Activated naive CD4-positive, alpha-beta T cell treated with anti-CD3 and anti-CD28 coated beads, Interleukin-2, amount 50 U/mL, for 72 hours (primary cell): ENCODE measurements at places on chromosomes 1 and 21.

DNA sequence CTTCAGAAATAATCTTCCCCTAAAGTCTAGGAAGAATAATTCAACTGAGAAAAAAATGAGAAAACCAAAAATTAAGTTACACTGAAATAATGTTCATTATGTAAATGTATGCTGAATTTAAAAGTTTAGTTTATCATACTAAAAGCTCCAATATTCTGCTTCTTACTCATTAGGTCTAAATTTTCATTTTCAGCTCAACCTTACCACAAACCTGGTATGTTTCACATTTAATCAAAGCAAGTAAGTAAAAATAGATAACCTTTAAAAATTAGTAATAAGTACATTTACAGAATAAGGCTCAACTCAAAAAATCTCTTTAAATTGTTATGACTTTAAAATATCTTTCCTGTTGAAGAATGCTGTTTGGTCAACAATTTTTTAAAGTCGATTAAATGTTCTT is 15.0 kb downstream of the BTG3 start:
- no peak for DNase-seq

DNA sequence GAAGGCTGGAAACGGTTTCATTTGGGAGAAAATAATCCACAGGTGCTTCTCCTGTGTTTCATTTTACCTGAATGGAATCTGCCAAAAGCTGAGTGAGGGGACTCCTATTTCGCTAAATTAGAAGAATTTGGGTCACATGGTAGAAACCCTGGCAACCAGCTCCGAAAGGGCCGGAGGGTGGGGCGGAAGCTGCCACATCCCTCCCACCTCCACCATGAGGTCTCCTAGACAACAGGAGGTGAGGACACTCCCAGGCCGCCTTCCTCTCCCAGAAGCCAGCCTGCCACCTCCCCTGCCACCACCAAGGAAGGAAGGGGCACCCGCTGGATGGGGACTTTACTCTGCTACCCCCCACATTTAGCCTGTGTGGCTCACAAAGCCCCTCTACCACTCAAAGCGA is 199.9 kb upstream of the ZC3H12A start:
- no peak for DNase-seq

- no peak for DNase-seq
Observed at GRCh38 chr21:46237474-46237873, 8.9 kb upstream of the LSS start.

DNA sequence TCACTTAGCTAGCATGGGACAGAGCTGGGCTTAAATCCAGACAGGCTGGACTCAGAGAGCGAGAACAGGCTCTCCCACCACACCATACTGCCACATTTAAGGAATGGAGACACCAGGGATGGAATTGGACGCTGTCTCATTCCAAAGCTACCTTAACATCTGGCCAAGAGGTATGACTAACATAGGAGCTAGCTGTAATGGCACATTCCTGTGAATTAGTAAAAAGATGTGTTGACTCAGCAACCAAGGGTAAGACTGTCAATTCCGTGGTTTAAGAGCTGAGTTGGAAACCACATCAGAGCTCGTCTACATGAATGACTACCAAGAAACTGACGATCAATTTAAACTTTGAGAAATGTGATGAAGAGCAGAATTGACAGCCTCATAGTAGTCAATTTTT is 8.3 kb upstream of the TNFRSF9 start:
- peak; percentile 27 for DNase-seq

- no peak for DNase-seq
Observed at GRCh38 chr1:181159451-181160140, 71.1 kb downstream of the IER5 start.

- DNase-seq: no peak
Observed at GRCh38 chr1:233433436-233434210, 106.1 kb downstream of the MAP3K21 start.

- DNase-seq: no peak
Observed at GRCh38 chr1:206963740-206964139, 6.5 kb downstream of the FCAMR start.

- no peak for DNase-seq
Observed at GRCh38 chr1:155499953-155500639, 62.5 kb downstream of the ASH1L start.

GRCh38 chr1:212212906-212213305 is 72.3 kb upstream of the PPP2R5A start:
- no peak for DNase-seq

DNA sequence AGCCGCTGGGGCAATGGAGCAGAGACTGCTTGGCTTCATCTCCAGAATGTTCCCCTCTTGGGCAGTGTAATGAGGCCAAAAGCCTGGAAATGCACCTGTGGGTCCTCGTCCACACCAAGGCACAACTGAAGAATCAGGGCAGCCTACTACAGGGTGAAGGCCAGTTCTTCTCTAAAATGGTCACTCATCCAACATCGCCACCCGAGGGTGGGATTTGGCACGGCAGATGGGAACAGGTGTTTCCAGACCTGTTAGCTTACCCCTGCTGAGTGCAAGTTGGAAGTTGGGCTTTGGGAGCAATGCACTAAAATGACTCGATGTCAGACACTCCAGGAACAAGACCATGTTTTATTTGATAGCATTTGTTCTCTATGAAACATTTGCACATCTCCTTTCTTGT is 543.7 kb downstream of the NPHP4 start:
- peak; percentile 30 for DNase-seq

DNA sequence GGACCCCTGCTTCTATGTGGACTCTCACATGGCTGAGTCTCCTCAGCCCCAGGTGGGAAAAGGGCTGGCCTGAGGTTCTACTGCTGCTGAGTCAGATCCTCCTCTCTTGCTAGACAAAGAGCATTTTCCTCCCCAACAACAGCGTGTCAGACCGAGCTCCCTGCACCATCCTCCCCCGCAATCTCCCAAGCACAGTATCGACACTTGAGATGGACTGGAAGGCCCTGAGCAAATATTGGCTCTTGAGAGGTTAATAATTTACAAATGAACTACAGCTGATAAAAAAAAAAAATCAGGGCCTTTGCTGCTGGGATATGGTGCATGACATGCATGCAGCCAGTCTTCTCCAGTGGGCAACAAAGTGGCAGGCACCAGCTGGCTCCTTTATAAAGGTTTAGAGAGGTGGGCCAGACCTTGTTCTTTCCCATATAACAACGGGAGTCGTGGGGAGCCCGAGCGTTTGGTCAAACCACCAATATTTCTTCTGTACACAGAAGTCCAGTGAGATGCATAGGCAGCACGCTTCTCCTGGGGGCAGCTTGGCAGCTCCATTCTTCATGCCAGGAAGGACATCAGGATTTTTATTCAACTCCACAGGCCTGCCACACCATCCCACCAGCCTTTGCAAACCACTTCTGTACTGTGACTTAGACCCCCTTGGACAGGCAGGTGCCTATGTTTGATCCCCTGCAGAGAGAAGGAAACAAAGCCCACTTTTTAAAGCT is 55.4 kb upstream of the CAMK1G start:
- no peak for DNase-seq

DNA sequence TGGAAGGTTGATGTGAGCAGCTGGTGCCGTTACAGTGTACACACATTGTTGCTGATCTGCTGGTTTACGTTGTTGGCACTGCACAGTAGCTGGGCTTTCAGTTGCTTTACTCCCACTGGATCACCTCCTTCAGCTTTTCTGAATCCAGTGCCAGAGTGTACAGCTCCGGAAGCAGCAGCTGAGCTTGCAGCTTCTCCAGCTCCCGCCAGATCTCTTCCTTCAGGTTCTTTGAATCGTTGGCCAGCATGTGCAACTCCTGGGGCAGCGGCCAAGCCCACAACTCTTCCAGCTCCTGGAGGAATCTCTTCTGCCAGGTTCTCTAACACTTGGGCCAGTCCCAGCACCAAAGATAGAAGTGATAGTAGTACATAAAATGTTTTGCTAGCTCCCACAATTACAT is 149.7 kb upstream of the RRP15 start:
- DNase-seq: no peak

DNA sequence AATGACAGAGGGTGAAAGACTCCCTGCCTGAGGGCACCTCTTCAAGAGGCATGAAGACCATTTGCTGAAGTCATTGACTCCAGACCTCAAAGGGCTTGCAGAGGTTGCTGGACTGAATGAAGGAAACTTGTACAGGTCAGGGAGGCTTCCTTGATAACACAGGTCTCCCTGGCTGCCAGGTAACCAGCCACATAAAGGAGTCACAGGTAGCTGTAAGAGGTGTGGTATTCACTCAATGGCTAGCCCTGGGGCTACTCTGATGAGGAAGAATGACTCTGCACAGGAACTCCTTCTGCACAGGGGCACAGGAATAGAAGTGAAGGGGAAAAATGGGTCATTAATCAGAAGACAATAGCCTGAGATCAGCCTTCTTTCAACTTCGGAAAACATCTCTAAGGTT is 187.5 kb downstream of the LMX1A start:
- no peak for DNase-seq

- no peak for DNase-seq
Observed at GRCh38 chr21:16113052-16113715, 383.4 kb downstream of the USP25 start.

DNA sequence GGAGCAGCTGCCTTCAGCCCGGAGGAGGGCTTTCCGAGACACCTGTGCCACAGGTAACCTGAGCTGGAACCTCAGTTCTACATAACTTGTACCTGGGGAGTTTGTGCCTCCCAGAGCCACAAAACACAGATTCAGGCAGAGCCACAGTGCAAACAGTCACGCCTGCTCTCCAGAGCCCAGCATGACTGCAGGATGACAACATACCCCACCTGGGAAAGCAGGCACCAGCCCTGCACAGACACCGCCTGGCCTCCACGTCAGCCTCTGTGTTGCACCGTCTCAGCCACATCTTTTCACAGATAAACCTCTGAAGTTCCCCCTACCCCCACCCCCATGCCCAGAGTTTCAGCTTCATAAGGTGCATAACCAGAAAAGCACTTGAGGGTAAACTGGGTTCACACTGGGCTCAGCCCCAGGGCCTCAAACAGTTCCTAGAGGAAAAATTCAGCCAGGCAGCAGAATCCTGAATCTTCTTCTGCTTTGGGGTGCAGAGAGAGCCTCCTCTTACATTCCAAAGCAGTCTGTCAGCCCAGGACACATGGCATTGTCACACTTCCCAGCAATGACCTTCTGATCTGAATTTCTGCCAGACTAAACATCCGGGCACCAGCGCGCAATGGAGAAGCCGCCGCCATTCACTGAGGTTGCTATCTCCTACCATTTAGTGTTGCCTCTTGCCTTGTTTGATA is 229.5 kb downstream of the TOMM20 start:
- no peak for DNase-seq

- no peak for DNase-seq
Observed at GRCh38 chr1:8443558-8444194, 125.8 kb downstream of the SLC45A1 start.

GRCh38 chr1:245663841-245664240 is 509.1 kb downstream of the KIF26B start:
- no peak for DNase-seq

DNA sequence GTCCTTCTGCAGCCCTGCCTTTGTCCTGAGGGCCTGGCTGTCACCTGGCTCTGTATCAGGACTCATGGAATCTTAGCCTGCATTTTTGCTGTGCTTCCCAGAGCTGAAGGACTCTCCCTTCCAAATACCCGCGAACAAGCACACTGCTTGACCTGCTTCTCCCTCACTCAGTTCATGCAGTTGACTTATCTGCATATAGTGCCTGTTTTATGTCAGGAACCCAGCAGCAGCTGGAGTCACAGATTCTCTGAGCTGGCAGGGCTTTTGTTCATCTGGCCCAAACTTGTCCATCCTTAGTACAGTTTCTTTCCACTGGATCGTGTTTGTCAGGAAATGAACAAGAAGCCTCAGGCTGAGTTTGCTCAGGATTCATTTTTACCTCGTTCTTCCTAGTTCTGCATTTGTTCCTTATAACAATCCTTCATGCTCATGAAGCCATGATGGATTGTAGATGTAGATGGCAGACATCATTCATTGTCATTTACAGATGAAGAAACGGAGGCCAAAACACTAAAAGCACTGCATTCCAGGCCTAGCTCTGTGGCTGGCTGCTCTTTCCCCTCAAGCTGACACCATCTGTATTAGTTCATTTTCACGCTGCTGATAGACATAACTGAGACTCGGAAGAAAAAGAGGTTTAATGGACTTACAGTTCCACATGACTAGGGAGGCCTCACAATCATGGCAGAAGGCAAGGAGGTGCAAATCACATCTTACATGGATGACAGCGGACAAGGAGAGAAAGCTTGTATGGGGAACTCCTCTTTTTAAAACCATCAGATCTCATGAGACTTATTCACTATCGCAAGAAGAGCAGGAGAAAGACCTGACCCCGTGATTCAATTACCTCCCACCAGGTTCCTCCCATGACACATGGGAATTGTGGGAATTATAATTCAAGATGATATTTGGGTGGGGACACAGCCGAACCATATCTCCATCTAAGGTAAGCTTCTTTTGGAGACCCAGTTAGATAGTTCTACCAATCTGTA is 150.9 kb downstream of the HIVEP3 start:
- DNase-seq: peak; percentile 16

DNA sequence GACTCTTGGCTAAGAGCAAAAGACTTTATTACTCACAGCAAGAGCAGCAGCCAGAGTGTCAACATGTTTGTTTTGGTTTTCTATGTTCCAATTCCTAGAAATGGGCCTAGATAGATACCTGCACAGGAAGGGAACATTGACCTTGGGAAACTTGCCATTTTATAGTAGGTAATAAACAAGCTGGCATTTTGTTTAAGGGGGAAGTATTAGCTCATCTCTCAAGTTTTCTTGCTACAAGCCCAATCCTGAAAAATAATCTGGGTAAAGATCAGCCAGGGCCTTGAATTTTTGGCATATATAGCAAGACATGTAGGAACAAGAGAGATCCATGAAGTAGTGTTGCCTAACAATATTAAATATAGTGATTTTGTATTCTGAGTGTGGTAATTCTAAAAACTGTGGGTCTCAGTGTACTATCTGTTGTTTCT is 51.4 kb upstream of the RGL1 start:
- DNase-seq: no peak

DNA sequence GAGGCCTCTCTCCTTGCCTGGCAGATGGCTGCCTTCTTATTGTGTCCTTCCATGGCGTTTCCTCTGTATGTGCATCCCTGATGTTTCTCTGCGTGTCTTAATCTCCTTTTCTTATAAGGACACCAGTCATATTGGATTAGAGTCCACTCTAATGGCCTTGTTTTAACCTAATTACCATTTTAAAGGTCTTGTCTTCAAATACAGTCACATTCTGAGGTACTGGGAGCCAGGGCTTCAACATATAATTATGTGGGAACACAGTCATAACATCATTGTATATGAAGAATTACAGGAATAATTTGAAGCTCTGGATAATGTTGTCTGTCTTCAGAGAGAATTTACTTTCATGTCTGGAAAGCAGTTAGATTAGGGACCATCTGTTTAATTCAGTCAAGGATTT is 56.4 kb upstream of the PTGFR start:
- DNase-seq: no peak
